ENCODE measurements at places on chromosomes 1 and 21.

- DNase-seq: no peak
Observed at GRCh38 chr1:175204330-175204729, 11.8 kb upstream of the KIAA0040 start.

DNA sequence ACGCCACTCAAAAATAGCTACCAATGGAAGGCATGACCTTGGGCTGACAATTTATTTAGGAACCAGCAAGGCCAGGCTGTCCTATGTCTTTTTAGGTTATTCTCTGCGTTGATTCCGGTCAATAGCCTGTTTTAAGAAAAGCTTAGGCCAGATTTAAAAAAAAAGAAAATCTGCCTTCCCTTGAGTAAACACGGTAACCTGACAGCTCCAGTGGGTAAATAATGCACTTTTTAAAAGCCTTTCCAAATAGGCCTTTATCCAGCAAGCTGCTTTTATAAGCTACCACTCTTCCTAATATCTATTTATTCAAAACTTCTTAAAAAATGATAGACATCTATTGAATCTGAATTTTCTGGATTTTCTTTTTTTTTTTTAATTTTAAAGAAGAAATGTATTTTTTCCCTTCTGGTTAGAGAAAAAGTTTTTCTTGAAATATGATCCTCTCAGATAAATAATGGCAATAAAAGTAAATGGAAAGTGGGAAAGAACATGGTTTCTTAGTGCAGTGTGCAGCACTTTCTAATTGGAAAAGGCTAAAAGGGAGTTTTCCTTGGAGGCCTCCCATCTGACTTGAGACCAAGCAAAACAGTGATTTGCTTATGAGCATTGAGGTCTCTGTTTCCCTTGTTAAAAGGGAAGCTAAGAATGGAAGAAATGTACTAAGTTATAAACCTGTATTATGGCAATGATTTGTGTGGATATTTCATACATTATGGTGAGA is 281.0 kb upstream of the RUNX1 start:
- no peak for DNase-seq

GRCh38 chr1:183023146-183023600 is at the start of gene LAMC1:
TSS of gene LAMC1 (plus strand) at chr1:183023420. CDS start at chr1:183023717, 297 bp downstream.
- DNase-seq: no peak

DNA sequence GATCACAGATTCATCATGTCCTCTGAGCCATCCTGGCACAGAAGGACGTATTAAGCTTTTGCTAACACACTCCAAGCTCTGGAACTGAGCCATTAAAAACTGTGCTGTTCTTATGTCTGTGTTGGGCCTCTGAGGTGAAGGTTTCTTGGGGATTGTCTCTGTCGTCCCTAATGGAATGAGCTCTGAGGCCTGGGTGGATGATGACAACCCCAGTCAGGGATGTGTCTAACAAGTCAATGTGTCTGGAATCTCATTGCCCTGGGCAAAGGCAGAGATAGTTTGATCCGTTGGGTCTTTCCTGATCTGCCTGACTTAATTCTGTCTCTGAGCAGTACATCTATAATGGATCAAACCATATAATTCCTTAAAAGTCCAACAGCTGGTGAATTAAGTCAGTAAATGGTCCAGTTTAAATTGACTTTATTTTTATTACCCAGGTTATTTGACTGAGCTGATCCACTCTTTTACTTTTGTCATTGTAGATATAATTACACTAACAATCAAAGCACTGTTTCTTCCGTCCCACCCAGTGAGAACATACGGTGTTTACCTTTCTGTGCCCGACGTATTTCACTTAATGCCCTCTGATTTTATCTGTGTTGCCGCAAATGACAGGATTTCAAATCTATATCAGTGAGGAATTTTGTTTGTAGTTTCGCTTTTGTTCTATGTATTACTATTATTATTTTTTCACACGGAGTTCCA is 38.8 kb upstream of the OR2B11 start:
- no peak for DNase-seq

All from stimulated activated CD8-positive, alpha-beta memory T cell treated with anti-CD3 and anti-CD28 coated beads, Interleukin-15, amount 100 ng/mL, for 48 hours (primary cell).